ENCODE measurements at places on chromosomes 11 and 22.

DNA sequence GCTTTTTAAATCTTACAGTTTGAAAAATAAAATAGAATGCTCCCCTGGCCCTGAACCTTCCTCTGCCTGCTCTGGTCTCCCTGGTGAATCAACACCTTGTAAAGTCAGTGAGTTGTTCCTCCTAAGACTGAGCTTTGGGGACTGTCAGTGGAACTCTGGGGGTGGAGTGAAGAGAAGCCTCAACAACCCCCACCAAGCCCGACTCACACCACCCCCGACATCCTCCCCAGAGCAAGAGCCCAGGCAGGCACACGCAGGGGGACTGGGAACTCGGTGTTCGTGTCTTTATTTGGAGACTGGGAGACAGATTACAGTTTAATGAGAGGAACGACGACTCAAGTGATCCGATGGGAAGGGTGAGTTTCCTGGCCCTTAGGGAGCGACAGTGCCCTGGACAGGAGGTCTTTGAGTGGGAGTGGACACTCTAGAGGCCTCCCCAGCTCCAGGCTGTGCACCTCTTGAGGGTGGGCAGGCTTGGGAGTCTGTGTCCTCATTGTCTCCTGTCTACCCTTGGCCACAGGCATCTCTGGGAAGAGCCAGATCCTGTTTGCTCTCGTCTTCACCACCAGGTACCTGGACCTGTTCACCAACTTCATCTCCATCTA is 6.2 kb downstream of the KDELR3 start:
- no peak for DNase-seq

DNA sequence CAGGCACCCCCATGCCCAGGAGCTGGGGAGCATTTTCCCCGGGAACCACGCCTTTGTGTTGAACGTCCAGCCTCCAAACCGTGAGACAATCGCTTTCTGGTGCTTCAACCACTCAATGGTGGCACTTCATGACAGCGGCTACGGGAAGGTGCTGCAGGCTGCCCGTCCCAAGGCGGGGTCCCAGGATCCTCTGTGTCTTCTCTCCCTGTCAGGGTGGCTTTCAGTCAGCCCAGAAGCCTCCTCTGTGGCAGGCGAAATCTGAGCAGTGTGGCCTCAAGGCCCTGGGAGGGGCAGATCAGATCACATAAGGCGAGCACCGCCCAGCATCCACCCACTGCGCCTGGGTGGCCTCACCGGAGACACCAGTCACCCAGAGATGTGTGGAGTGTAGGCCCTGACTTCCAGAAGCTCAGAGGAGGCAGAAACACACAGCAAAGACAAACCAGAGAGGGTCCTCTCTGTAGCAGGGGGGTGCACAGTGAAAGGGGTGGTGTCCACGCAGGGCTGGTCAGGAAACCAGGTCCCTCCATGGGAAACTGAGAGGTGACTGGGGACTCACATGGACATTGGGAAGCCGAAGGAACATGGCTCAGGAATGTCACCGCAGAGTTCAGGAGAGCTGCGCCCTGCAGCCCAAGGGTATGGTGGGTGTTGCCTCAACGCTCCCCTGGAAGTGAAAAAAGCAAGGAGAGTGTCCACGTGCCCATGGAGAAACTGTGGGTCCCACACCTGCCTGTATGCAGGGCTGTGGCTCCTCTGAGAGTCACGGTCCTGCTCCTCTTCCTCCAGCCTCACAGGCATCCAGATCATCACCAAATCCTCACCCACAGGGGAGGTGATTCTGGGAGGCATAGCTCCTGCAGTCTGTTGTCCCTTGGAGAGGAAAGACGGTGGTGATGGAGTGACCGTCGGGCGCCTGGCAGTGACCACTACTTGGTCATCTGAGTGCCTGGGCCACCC is 1420.7 kb downstream of the TBC1D22A start:
- DNase-seq: no peak

DNA sequence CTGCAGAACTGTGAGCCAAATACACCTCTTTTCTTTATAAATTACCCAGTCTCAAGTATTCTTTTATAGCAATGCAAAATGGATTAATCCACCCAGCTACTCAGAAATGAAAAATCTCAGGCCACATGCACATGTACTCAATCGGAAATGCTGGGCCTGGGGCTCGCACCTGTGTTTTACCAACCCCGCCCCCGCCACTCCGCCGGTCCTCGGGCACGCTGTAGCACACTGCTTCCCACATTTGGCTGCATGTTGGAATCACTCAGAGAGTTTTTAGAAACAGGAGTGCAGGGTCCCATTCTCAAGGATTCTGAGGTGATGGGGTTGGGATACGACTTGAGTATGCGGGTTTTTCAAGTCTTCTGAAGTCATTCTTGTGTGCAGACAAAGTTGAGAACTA is 284.4 kb downstream of the NTM start:
- DNase-seq: no peak

GRCh38 chr22:28855355-28856094 is 27.8 kb upstream of the ZNRF3 start:
- peak; percentile 69 for DNase-seq

GRCh38 chr11:64580412-64580811 is 10.6 kb upstream of the SLC22A12 start:
- no peak for DNase-seq

All from SW480 (cell line).